ENCODE measurements at places on chromosomes 5 and 9.

DNA sequence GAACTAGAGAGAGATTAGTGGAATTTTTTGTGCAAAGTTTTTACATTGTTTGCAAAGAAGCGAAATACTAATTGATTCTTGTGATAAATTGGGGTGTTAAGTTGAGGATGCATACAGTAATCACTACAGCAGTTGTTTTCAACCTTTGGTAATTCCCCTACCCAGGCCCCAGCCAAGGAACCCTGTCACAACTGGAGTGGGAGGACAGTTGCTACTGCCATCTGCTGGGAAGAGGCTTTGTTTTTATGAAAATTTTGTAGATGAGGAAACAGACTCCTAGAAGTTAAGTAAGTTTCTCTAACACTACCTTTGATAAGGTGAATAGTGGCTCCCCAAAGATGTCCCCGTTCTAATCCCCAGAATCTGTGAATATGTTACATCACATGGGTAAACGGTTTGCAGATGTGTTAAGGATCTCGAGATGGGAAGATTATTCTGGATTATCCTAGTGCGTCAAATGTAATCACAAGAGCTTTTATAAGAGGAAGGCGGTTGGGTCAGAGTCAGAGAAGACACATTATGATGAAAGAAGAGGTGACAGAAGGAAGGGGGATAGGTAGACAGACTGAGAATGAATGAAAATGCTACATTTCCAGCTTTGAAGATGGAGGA is 34.0 kb upstream of the PPP1R2B start:
- DNase-seq, result no peak

DNA sequence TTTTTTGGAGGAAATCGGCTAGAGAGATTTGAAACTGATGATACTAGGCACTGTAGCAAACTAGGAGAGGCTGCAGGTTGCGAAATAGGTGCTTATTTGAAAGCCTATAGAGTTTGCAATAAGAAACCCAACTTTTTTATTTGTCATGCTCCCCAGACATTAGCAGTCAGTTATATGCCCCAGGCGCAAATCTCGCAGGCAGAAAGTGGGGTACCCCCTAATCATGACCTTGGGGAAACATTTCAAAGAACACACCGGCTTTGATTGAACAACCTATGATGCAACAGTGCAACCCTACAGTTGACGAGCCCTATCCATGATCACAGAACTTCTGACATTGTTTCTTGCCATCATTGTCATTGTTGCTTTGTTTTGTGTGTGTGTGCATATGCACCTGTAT is 510.5 kb downstream of the RAB3C start:
- DNase-seq, result no peak

- DNase-seq, result no peak
Measured at GRCh38 chr5:6766604-6767093, 53.4 kb downstream of the TENT4A start.

GRCh38 chr9:110131499-110131898 is 76.5 kb downstream of the C9orf152 start:
- DNase-seq, result no peak

GRCh38 chr5:151450605-151451004 is 3.2 kb downstream of the SLC36A1 start:
- no peak for DNase-seq

DNA sequence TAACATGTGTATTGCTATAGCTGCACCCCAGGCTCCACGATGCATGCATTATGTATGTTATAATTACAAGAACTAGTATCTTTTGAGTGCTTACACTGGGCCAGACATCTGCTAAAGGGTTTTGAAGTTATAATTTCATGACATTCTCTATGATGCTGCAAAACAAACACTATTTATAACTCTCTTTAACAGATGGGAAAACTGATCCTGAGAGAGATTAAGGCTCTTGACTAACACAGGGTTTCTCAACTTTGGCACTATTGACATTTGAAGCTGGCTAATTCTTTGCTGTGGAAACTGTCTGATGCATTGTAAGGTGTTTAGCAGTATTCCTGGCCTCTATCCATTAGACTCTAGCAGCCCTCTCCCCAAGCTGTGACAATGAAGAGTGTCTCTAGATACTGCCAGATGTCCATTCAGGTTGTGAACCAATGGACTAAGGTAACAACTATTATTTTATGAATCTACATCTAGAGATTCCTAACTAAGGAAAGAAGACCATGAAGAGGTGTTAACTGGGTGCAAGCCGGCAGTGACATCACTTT is 258.6 kb downstream of the ASTN2 start:
- no peak for DNase-seq

DNA sequence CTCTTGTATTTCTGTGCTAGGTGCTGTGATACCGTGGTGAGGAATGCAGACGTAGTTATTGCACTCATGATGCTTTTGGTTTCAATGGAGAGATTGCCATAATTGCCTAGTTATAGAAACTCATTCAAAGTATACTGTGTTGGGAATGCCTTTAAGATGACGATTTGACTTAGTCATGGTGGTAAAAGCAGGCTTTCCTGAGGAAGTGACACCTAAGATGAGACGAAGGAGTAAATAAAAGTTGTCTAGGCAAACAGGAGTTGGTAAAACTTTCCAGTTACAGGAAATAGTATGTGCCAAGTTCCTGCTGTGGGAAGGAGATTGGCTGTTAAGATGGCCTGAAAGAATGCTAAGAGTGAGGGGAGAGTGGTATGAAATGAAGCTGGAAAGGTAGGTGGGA is 48.1 kb downstream of the FOCAD start:
- DNase-seq, result no peak

- no peak for DNase-seq
Measured at GRCh38 chr9:79559495-79560181, 12.1 kb upstream of the TLE4 start.

- no peak for DNase-seq
Measured at GRCh38 chr5:129857116-129857515, 47.1 kb upstream of the CHSY3 start.

- no peak for DNase-seq
Measured at GRCh38 chr5:102306121-102306520, 10.0 kb upstream of the SLCO4C1 start.

GRCh38 chr9:33818847-33819500 is 2.0 kb downstream of the UBE2R2 start:
- no peak for DNase-seq

DNA sequence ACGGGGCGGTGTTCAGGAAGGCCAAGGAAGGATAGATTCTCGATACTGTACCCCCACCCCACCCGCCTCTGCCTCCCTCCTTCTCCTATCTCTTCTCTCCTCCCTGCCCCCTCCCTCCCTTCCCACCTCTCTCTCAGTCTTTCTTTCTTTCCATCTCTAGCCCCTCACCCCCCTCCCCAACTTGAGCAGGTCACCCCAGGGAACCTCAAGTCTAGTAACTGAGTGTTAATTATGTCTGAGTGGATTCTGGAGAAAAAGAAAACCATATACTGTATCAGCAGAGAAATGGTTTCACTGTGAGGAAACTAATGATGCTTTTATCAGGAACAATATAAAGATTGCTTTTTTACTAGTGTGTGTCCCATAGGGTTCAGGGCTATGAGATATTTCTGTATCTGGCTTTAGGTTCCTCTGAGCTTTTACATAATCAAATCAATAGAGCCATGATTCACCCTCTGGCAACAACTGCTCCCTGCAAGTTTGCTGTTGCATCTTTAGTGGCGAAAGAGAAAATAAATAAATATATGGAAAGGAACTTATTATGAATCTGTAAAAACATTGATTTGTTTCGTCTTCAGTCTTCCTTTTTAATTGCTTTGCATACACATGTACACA is 639.7 kb downstream of the CCDC171 start:
- no peak for DNase-seq

- DNase-seq, result no peak
Measured at GRCh38 chr5:35227720-35228119, 2.6 kb downstream of the PRLR start.

GRCh38 chr9:3962496-3962895 is 337.4 kb downstream of the GLIS3 start:
- DNase-seq, result no peak

- no peak for DNase-seq
Measured at GRCh38 chr5:108801776-108802175, 54.1 kb downstream of the FER start.

GRCh38 chr9:124007565-124008302 is 3.8 kb upstream of the LHX2 start:
- DNase-seq, result no peak

- no peak for DNase-seq
Measured at GRCh38 chr5:17413691-17414090, 84.3 kb upstream of the TAF11L2 start.

GRCh38 chr9:27408482-27408881 is 111.5 kb upstream of the EQTN start:
- no peak for DNase-seq

DNA sequence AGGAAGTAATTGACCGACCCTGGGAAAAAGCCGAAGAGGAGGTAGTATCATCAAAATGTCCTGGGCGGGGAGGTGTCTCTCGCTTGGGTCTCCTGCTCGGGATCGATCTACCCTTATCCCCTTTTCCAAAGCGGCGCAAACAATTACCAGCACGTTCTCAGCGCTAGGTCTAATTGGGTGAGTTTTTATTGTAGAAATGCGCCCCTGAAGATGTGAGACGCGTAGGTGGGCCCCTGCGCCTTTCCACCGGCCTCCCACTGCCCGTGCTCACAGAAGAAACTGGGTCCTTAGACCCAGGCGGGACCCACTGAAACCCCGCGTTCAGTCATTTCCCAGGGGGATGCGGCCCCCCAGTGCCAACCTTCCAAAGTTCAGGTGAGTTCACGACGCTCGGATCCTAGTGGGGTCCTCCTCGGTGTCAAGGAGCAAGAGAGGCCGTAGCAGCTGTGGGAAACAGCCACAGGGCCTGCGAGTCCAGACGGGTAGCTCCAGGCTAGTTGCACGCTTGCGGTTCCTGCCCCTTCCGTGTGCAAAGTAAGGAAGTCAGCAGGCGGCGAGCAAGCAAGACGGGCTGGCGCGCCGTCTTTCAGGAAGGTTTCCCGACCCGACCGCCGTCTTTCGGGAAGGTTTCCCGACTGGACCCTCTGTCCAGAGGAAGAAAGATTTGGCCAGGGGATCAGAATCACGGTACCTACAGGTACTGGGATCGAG is 1.5 kb downstream of the SMIM32 start:
- no peak for DNase-seq

DNA sequence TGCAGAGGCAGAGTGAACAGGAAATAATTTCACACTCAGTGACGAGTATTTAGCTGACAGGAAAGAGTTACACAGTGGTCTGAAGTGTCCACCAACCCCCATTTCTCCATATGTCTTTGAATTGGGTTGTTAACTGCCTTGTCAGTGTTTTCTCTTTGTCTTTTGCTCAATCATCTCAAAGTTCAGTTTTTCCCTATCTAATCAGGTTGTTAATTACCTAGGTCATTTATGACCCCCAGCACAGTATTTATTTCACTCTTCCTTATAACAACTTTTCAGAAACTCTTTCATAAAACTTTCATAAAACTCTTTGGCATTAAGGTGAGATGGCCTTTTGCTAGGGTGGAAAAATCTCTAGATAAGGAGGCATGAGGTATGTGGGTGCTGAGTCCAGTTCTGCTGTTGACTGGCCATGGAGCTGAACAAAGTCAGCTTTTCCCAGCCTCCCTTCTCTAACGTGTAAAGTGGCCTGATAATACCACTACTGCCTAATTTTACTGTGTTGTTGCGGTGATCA is 5.2 kb upstream of the ALDOB start:
- no peak for DNase-seq

DNA sequence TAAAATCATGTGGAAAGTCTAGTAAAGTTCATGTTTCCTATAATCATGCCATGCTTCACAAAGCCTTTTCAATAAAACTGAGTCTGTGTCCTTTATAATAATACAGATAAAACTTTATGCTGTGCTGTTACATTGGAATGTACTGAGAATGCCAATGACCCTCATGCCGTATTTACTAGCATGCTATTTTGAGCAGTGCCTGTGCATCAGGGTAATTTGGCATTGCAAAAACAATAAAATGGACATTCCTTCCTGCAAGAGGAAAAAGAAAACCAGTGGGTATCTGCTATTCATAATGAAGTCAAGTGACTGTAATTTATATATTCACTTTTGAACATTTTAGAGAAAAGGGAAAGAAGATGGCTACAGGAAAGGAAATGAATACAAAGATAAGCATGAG is 159.0 kb downstream of the PBX3 start:
- DNase-seq, result no peak
